Kidney (tissue), 22 donors: ENCODE measurements at places on chromosomes 6 and 20. TPM values are rescaled to one million over a fixed set of nuclear protein-coding genes. Genes with fewer than 3 reads are reported as not detected.

GRCh38 chr6:30130887-30131862 lies 4.8 kb upstream of the TRIM40 start:
- H3K27me3 ChIP-seq = peaks cover 36% of the 10 kb centered on the region
- no peak overlapping the region for H3K27ac ChIP-seq
- no peaks in the 10 kb centered on the region for H3K4me1 ChIP-seq
- H3K4me3 ChIP-seq = no peak overlapping the region
- no peaks in the 10 kb centered on the region for H3K36me3 ChIP-seq

DNA sequence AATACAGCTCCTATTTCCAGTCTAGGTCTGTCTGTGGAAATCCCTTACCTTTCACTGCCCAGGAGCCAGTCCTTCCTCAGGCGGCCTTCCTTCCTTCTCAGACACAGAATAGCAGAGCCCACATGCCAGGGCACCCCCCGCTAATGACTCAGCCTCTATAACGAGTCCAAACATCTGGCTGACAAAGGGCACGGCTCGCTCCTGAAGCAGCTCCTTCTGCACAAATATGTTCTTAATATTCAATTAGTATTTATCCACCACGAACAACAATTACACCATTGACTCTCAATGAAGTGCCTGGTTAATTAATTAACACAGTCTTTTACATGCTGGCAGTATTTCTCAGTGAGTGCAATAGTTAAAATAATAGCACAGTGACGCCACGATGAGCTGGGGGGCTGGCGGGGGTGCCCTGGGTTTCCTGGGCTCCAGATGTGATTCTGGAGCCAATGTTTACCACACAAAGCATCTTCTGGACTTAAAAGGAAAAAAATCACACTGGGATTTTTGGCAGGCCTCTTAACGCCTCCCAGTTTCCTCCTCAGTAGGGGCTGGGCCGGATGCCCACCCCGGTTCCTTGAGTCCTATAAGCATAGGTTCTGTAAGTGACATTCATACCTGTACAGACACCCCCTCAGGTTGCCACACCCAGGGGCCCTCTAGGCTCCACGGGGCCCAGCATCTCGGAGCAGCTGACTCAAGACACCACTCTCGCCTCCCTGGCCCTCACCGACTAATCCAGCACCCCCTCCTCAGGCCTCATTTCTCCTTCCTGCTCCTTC lies 158.6 kb upstream of the MLN start:
- H3K27ac ChIP-seq = no peak overlapping the region
- no peaks in the 10 kb centered on the region for H3K27me3 ChIP-seq
- no peak overlapping the region for H3K4me3 ChIP-seq

DNA sequence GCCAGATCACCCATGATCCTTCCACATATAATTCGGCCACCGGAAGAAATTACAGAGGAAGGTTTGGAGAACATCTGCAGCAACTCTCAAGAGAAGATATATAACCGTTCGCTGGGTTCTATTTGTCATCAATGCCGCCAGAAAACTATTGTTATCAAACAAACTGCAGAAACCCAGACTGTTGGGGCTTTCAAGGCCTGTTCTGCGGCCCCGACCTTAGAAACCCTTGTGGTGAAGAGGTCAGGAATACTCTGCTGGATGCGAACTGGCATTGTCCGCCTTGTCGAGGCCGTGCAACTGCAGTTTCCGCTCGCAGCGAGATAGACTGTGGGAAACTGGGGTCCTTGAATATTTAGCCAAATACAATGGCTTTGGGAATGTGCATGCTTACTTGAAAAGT lies 21.3 kb downstream of the PRSS16 start:
- H3K27me3 ChIP-seq = peaks cover 46% of the 10 kb centered on the region
- no peak overlapping the region for H3K27ac ChIP-seq
- DNase-seq = no peak
- H3K36me3 ChIP-seq = no peaks in the 10 kb centered on the region

The HEY2 gene
- total RNA-seq = 10.7 TPM

DNA sequence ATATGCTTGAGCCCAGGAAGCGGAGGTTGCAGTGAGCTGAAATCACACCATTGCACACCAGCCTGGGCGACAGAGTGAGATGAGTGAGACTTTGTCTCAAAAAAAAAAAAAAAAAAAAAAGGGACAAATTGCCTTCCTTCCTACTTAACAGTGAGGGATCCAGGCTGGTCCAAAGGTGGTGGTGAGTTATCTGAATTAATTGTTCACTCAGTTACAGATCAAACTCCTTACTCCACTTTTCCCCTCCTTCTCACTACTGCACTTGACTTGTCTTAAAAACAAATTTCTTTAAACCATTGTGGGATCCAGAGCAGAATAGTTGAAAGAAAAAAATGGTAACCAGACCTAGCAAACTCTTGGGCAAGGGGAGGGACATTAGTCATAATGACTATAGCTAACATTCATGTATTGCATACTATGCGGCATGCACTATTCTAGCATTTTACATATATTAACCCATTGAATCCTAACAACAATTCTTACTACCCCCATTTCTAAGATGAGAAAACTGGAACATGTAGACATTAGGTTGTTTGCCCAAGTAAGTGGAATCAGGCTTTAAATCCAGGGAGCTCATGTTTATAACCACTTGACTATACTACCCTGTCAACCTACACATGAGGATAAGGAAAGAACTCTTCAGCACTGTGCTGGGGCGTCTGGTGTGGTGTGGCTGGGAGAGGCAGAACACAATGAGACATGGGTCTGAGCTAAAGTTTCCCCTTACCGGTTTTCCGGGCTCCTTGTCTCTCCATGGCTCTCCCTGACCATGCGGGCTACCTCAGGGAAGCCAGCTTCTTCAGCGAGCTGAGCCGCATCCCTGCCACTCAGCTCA lies 1.5 kb downstream of the GPANK1 start:
- peaks cover 9% of the 10 kb centered on the region for H3K36me3 ChIP-seq
- peaks cover 40% of the 10 kb centered on the region for H3K4me1 ChIP-seq
- no peaks in the 10 kb centered on the region for H3K27me3 ChIP-seq
- H3K4me3 ChIP-seq = peak overlapping the region; percentile 89
- peak overlapping the region; percentile 85 for H3K27ac ChIP-seq

The TMEM239 gene
- total RNA-seq = not detected

DNA sequence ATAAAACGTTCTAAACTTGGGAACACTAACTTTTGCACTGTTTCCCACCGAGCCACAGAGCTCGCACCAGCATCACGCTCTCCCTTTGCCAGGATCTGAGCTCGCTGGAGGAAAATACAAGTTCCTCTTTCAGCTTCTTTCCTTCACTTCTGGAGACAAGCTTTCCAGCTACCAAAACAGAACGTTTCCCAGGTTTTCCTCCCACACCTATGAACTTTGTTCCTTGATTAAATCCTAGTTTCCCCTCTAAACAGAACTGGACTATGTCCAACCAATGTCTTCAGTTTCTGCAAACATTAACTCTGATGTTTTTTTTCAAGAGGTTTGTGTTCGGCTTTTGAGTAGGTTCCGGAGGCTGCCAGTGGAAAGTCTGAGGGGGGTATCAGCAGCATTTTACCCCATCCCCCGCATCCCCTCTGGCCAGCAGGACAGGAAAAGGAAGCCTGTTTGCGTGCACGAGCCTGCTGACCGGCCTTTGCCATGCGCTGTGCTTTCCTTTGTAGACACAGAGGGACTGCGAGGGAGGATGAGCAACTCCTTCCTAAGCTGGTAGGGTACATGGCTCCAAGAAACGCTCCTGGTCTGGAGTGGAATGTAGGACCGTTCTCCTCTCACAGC lies 135.5 kb downstream of the LY86 start:
- H3K27me3 ChIP-seq = no peaks in the 10 kb centered on the region
- peaks cover 31% of the 10 kb centered on the region for H3K4me1 ChIP-seq
- H3K4me3 ChIP-seq = peak overlapping the region; percentile 49
- H3K36me3 ChIP-seq = no peaks in the 10 kb centered on the region
- peak; percentile 86 for DNase-seq
- peak overlapping the region; percentile 92 for H3K27ac ChIP-seq

DNA sequence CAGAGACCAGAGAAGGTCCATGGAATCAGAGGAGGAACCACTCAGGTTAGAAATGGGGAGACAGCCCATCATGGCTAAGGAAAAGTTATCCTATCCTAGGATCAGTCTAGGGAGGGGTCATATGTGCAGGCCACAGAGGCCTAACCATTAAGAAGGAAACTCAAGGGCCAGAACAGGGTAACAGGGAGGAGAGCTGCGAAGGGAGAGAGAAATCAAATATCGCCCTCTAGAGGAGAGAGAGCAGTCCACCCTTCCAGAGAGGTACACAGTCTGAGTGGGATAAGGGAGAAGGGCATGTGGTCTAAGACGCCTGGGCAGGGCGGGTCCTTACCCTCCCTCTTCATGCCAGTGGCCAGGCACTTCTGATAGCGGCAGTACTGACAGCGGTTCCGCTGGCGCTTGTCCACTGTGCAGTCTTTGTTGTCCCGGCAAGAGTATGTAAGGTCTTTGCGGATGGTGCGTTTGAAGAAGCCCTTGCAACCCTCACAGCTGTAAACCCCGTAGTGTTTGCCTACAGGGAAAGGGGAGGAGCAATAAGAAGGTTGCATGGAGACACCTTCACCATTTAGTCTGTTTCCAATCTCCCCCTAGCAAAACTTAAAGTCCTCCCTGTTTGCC lies 2.9 kb downstream of the RXRB start:
- H3K4me1 ChIP-seq = peaks cover 3% of the 10 kb centered on the region
- H3K27ac ChIP-seq = no peak overlapping the region
- H3K4me3 ChIP-seq = no peak overlapping the region
- DNase-seq = no peak

GRCh38 chr6:15386110-15386755 lies 140.4 kb downstream of the JARID2 start:
- no peak overlapping the region for H3K27ac ChIP-seq
- H3K27me3 ChIP-seq = no peaks in the 10 kb centered on the region
- peaks cover 5% of the 10 kb centered on the region for H3K4me1 ChIP-seq

DNA sequence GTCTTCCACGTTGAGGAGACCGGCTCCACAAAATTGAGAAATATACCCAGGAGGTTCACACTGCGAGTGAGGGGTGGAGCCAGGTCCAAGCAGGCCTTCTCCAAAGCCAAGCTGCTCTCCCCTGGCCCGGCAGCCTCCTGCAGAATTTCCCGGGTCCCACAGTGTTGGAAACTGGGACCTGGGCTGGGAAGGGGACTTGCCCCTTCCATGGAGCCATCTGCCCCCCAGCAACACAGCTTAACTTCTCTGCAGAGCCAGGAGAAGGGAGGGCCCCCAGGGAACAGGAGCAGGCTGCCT lies 35.4 kb downstream of the MDFI start:
- no peaks in the 10 kb centered on the region for H3K4me1 ChIP-seq
- no peaks in the 10 kb centered on the region for H3K36me3 ChIP-seq
- H3K4me3 ChIP-seq = no peak overlapping the region
- peak; percentile 53 for DNase-seq

DNA sequence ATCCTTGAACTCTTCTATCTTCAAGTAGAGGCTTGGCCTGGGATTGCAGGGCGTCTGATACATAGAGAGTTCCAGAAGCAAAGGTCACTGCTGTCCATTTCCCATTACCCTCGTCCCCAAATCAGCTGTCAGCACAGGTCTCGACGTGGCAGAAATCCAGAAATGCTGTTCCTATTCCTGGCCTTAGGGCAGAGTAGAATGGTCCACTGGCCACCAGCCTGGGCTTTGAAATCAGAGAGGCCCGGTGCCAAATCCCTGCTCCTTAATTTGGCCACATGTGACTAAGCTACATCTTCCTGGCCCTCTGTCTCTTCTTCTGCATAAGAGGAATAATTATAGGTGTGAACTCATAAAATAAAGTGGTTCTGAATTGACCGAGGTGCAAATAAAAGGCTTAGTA lies 40.9 kb upstream of the FAM83D start:
- DNase-seq = no peak
- no peaks in the 10 kb centered on the region for H3K27me3 ChIP-seq
- H3K36me3 ChIP-seq = no peaks in the 10 kb centered on the region
- no peak overlapping the region for H3K27ac ChIP-seq
- H3K4me3 ChIP-seq = no peak overlapping the region
- H3K4me1 ChIP-seq = peaks cover 31% of the 10 kb centered on the region

The CST2 gene
- total RNA-seq = not detected

GRCh38 chr20:13105039-13105438 lies 96.3 kb downstream of the SPTLC3 start:
- DNase-seq = peak; percentile 18
- no peaks in the 10 kb centered on the region for H3K4me1 ChIP-seq
- no peaks in the 10 kb centered on the region for H3K27me3 ChIP-seq

The LY6G5C gene
- 2.5 TPM for total RNA-seq

The PLCB1 gene
- total RNA-seq = 107 TPM

DNA sequence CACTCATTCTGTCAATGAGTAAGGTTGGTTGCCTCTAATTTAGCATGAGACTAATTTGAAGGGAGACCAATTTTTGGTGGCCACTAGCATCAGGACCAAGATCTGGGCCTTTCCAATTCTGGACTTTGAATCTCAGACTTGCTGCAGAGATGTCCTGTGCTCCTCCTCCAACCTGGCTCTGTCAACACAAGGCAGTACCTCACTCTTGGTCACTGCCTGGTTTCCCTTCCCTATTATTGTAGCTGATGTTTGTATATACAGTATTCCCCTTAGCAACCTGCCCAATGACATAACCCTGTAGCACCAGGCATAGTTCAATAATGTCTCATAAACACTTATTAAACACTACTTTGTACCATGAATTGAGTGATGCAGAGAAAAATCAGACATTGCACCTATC lies 50.4 kb downstream of the UNC5CL start:
- H3K27me3 ChIP-seq = no peaks in the 10 kb centered on the region
- no peaks in the 10 kb centered on the region for H3K4me1 ChIP-seq
- no peak for DNase-seq

- no peak overlapping the region for H3K4me3 ChIP-seq
- no peaks in the 10 kb centered on the region for H3K36me3 ChIP-seq
- H3K27ac ChIP-seq = no peak overlapping the region
- H3K27me3 ChIP-seq = no peaks in the 10 kb centered on the region
- DNase-seq = no peak
- no peaks in the 10 kb centered on the region for H3K4me1 ChIP-seq
These were observed 509.0 kb downstream of the CD83 start for GRCh38 chr6:14626556-14626955.

- DNase-seq = no peak
- no peaks in the 10 kb centered on the region for H3K27me3 ChIP-seq
- peaks cover 13% of the 10 kb centered on the region for H3K4me1 ChIP-seq
- no peaks in the 10 kb centered on the region for H3K36me3 ChIP-seq
These were observed 1.1 kb upstream of the USP49 start for GRCh38 chr6:41896281-41896680.

GRCh38 chr6:22412994-22413393 lies 116.2 kb upstream of the PRL start:
- no peak overlapping the region for H3K27ac ChIP-seq
- no peaks in the 10 kb centered on the region for H3K4me1 ChIP-seq
- no peaks in the 10 kb centered on the region for H3K36me3 ChIP-seq
- H3K27me3 ChIP-seq = no peaks in the 10 kb centered on the region
- DNase-seq = no peak

DNA sequence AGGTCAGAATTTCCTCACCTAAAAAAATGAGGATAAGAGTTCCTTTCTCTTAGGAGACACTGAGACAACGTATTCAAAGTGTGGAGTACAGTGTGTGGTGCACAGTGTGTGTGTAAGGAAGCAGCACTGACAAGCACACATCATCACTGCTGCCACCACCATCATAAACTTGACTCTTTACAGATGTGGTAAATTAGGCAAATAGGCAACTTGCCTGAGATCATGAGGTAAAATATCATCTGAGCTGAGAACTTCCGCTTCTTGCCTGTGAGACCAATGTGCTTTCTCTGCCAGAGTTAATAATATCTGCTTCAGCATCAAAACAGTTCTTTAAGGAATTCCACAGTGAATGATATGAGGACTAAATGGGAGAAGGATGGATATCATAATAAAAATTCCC lies 52.7 kb downstream of the LYRM4 start:
- H3K27me3 ChIP-seq = no peaks in the 10 kb centered on the region
- no peak overlapping the region for H3K4me3 ChIP-seq
- no peaks in the 10 kb centered on the region for H3K36me3 ChIP-seq
- H3K27ac ChIP-seq = no peak overlapping the region

The PRR18 gene
- 0.19 TPM for total RNA-seq
